ENCODE measurements at places on chromosomes 5 and 9. TPM values are rescaled to one million over a fixed set of nuclear protein-coding genes. Genes with fewer than 3 reads are reported as not detected.

GALNT12 gene
- total RNA-seq, result 23.7 TPM

ENHO gene
- total RNA-seq, result 27.9 TPM

RFESD gene
- 4.5 TPM for total RNA-seq

ARID3C gene
- 0.23 TPM for total RNA-seq

RUFY1 gene
- 34.0 TPM for total RNA-seq

DNA sequence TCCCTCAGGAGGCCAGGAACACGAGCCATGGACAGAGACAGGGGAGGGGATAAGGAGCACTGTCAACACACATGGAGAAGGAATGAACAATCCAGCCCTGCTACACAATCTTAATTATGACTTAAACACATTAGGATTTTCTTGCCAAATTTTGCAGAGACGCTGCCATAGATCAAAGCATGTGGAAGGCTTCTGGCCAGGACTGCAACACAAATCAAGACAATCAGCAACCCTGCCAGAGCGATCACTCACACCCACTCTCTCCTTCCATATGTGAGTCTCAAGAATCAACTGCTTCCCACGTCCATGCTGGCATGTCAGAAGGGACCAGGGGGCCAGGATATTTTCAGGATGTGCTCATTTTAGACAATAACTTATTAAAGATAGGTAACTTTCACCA, 85.6 kb downstream of the ROR2 start:
- H3K27me3 ChIP-seq, result no peaks in the 10 kb centered on the region
- H3K27ac ChIP-seq, result no peak overlapping the region
- H3K4me1 ChIP-seq, result peaks cover 18% of the 10 kb centered on the region
- no peak for DNase-seq
- peaks cover 20% of the 10 kb centered on the region for H3K36me3 ChIP-seq
- H3K4me3 ChIP-seq, result no peak overlapping the region

DNA sequence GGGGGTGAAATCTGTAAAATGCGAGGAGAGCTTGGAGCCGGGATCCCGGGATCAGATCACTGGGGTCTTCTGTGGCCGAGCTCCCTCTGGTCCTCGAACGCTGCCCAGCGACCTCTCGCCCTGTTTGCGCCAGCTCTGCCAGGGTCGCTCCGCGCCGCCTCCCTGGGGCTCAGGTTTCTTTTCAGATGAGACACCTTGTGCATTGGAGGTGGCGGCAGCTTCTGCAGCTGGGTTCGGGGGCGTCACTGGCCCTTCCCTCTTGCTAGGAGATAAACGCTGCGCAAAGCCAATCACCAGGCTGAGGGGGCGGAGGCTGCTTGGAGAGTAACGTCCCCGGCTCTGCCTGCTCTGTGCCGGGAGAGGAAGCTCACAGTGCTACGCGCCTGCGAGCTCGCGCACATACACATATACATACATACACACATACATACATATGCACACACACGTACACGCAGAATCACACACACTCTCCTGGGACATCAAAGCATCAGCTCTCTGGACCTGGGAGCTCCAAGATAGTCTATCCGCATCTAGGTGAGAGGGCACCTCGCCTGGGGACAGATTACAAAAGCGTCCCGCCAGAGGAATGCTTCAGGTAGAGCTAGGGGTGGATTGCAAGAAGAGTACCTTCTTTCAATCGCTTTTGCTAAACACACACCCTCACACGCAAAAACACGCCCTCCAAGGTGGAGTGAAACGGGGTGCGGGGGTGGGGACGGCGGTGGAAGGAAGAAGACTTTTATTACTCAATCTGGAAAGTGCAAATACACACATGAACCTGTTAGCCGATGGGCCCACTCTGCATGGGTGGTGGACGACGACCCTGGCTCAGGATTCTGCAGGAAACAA, at the start of gene ST8SIA4:
Gene ST8SIA4, minus strand, starts transcription at position 244 of the 849 bp plus-strand sequence. CDS start 327 bp downstream, outside the sequence.
- no peaks in the 10 kb centered on the region for H3K36me3 ChIP-seq
- H3K4me1 ChIP-seq, result peaks cover 38% of the 10 kb centered on the region
- H3K27me3 ChIP-seq, result peaks cover 68% of the 10 kb centered on the region
- peak; percentile 85 for DNase-seq
- H3K4me3 ChIP-seq, result peak within 1 kb of the TSS; percentile 90

GRCh38 chr9:125272697-125273096, 11.1 kb downstream of the GAPVD1 start:
- H3K4me1 ChIP-seq, result peaks cover 21% of the 10 kb centered on the region
- H3K27ac ChIP-seq, result peak overlapping the region; percentile 67
- H3K36me3 ChIP-seq, result no peaks in the 10 kb centered on the region
- no peak overlapping the region for H3K4me3 ChIP-seq
- H3K27me3 ChIP-seq, result no peaks in the 10 kb centered on the region
- no peak for DNase-seq

GRCh38 chr5:67493676-67494075, 297.1 kb upstream of the CD180 start:
- H3K27ac ChIP-seq, result no peak overlapping the region
- H3K36me3 ChIP-seq, result no peaks in the 10 kb centered on the region
- no peaks in the 10 kb centered on the region for H3K27me3 ChIP-seq
- DNase-seq, result peak; percentile 32

All from WTC11 (cell line).